ENCODE measurements at places on chromosomes 6 and 20. TPM values are rescaled to one million over a fixed set of nuclear protein-coding genes. Genes with fewer than 3 reads are reported as not detected.

DNA sequence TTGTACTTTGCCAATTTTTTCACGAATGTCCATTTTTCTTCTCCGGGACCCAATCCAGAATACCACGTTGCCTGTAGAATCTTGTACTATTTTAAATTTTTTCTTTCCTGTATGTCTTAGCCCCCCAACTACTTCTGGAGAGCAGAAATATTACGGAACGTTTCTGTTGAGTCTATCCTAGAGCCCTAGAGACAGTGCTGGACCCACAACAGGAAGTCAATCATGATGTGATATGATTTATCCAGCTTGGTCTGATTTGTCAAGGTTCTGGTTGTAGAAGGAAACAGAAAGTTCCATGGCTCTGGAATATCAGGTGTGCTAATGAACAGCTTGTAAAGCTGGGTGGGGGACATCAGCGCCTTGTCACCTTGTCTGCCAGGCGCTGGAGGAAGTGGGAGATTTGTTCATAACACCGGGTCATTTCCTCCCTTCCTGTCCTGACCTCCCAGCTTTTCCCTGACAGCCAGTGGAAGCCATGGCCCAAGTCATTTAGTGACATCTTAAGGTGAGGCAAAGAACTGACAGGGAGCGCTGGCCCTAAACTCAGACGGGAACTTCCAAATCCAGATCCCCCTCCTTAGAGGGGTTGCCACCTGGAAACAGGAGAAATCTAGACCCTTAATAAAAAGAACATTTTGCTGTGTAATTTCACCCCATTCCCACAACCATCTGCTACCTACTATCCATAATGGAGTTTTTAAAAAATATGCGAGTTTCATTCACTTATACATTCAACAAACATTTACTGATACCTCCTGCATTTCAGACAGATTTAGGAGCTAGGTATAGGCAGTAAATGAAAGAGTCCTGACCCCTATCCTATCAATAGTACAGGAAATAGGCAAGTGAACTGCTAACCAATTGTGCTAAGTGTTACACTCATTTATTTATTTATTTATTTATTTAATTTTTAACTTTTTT is 130.5 kb downstream of the ZFP64 start:
- no peak for DNase-seq

- DNase-seq: no peak
Measured at GRCh38 chr20:11497545-11497944, 420.1 kb upstream of the BTBD3 start.

DNA sequence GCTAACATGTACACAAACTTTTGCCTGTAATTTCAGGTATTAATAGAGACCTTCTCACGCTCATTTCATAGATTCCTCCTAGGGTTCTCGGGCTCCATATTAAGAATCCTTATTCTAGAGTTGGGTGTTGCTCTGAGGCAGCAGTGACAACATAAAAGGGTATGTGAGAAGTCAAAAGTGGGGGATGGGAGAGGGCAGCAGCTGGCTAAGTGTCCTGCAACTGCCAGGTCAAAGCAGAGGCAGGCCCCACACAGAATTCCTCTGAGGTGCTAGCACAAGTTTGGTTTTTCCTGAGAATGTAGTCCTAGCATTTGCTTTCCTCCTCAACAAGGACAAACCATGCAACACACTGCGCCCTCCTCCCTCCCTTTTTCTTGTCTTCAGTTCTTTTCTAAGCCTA is 4.6 kb downstream of the NSFL1C start:
- no peak for DNase-seq

OR2J3 gene
- not detected for total RNA-seq

- DNase-seq: no peak
Measured at GRCh38 chr6:139965393-139965792, 590.9 kb upstream of the CITED2 start.

MEI4 gene
- not detected for total RNA-seq

HSPA12B gene
- not detected for total RNA-seq

PGC gene
- total RNA-seq: not detected

- DNase-seq: peak; percentile 96
Measured at GRCh38 chr20:50931306-50932015, at the start of gene ADNP. Gene ADNP (minus strand): TSS chr20:50931437. CDS start chr20:50903996, 27,441 bp downstream.

GRCh38 chr20:61644378-61645076 is 392.5 kb downstream of the CDH4 start:
- no peak for DNase-seq

GRCh38 chr20:8152847-8153246 is 20.8 kb downstream of the PLCB1 start:
- no peak for DNase-seq

TJAP1 gene
- total RNA-seq: 26.7 TPM

- no peak for DNase-seq
Measured at GRCh38 chr20:35854713-35855348, 83.0 kb downstream of the PHF20 start.

DNA sequence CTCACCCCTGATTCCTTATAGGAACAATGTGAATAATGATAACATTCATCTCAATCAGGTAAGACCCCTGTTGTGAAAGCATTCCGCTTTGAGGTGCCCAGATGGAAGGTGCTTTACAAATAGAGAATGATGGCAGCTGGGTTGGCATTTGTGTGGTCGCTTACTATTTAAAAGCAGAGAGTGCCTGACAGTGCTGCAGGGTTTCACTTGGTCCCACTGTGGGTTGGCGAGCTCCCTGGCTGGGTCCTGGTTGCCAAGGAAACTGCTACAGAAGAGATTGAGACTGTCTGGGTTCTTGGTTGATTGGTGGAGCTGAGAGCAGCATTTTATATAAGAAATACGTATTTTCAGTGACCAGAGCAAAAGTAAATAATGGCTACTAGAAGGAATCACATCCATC is 207.2 kb upstream of the KCNQ5 start:
- no peak for DNase-seq

GRCh38 chr20:58555078-58555765 is 40.0 kb upstream of the APCDD1L start:
- no peak for DNase-seq

- no peak for DNase-seq
Measured at GRCh38 chr20:25476106-25477013, 68.9 kb downstream of the GINS1 start.

PMEPA1 gene
- total RNA-seq: 5.9 TPM

DNA sequence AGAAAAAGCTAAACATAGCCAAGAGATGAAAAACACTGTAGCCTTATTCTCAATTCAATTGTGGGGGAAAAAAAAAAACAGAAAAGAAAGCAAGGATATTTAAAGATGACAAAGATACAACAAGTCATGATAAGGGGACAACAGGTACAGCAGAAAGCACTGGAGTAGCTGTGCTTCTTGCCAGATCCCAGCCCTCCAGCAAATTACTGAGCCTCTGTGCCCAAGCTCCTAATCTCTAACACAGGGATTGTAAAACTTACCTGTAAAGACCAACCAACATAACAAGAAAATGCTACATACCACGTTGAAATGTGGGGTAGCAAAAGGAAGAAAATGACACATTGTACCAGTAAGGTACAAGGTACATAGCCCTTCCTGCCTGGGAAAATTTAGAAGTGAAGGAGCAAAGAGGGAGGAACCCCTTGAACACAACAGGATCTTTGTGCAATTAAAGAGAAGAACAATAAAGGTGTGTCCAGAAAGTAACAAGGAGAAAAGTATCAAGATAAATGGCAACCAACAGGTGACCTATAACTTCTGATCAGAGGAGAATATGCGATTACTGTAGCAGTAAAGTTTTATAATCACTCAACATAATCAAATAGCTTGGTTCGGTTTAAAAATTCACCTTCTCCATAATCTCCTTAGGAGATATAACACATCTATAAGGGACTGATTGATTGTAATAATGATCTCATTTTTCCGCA is 30.6 kb downstream of the PREP start:
- DNase-seq: no peak

DNA sequence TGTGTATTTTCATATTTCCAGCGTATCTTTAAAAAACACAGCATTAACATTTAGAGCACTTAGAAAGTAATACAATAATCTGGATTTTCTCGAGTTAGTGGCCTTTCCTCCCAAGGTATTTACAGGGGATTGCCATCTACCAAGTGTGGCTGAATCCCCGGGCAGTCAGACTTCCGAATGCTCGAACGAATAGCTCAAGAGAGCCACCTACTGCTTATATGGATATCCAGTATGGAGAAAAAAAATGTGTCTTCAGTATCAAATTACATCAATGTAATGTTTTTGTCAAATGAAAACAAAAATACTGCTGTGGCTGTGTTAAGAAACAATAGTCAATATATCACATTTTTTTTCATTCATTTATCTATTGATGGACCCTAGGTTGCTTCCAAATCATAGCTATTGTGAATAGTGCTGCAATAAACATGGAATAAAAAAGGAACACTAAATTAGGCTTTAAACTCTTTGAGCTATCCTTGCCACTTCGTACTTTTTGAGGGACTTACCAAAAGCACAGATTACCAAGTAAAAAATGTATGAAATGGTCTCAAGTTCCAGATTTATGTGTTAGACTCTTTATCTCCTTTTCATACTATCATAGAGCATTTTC is 654.5 kb upstream of the PTCHD4 start:
- DNase-seq: no peak

MYMX gene
- not detected for total RNA-seq

LTB gene
- 32.6 TPM for total RNA-seq

DNA sequence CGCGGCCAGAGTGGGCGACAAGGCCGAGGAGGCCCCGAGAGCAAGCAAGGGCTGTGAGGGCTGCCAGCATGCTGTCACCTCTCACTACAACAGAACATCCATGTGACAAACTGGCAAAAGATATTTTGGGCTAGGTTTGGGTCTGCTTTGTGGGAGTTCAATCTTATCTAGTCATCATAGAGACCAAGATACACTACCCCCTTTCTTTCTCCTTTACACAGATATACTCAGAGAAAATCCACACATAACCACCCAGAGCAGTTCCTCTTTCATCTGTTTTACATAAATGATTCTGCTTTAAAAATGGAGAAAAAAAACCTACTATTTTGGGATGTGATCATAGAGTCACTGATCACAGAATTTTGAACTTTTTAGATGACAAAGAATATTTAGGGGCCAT is 16.8 kb downstream of the SOX4 start:
- DNase-seq: no peak

DNA sequence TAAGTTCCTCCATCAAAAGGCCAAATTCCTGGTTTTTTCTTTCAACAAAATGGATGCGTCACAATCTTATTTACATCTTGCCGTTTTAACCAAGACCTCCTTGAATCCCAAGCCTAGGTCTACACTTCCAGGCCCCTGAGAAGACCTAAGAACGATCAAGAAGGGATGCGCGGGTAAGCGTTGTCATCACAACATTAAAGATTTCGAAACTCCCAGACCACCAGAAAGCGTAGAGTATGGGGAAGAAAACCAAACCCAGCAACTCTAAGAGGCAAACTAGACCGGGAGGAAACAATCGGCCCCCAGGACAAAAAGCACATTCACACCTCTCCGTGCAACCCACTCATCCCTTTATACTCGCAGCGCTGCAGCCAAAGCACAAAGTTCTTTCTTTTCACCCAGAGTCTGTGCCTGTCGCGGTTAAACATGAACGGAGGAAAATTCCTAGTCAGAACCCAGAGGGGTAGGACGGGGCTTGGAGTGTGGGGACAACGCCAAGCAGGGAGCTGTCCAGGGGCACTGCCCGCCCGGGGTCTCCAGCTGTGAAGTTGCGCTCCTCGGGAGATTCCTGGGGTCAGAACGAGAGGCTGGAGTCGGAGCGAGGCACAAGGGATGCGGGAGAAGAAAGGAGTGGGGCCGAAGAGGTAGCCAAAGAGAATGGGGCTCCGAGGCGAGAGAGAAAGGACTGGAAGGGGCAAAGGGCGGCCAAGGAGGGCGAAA is 725 bp downstream of the OSER1 start:
- peak; percentile 37 for DNase-seq

WFDC12 gene
- not detected for total RNA-seq

ARID1B gene
- 189 TPM for total RNA-seq

DNA sequence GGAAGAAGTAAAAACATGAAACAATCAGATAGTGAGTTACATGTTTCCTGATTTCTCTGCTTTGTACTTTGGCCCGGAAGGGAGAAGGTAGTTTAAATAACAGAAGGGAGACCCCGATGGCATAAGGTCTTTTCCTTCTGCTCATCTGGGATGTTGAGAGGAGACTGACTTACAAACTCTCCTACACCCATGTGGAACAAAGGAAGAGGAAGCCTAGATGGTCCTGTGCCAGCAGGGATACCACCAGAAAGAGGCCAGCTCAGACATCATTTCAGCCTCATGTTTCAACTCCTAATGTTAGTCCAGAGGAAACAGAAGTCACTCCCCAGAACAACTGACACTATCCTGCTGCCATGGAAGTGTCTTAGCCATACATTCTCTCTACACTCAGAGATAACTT is 250.7 kb upstream of the NOX3 start:
- no peak for DNase-seq

DNA sequence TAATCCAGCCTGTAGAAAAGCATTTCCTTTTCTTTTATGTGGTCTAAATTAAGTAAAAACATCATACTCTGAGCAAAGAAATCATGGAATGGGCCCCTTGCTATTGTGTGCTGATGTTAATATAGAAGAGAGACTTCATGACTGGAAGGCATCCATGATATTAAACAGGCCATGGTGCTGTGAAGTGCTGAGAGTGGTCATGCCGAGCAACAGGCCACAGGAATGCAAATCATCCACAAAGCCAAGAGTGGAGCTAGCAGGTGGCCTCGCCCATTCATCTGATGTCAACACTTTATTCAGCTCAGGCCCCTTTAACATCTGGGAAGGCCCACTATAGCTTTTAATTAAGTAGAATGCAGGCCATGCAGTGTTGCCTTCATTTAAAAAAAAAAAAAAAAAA is 115.2 kb upstream of the HMGCLL1 start:
- DNase-seq: no peak

STXBP5 gene
- total RNA-seq: 43.9 TPM

GRCh38 chr6:87747646-87748045 is 45.6 kb upstream of the AKIRIN2 start:
- no peak for DNase-seq

DNA sequence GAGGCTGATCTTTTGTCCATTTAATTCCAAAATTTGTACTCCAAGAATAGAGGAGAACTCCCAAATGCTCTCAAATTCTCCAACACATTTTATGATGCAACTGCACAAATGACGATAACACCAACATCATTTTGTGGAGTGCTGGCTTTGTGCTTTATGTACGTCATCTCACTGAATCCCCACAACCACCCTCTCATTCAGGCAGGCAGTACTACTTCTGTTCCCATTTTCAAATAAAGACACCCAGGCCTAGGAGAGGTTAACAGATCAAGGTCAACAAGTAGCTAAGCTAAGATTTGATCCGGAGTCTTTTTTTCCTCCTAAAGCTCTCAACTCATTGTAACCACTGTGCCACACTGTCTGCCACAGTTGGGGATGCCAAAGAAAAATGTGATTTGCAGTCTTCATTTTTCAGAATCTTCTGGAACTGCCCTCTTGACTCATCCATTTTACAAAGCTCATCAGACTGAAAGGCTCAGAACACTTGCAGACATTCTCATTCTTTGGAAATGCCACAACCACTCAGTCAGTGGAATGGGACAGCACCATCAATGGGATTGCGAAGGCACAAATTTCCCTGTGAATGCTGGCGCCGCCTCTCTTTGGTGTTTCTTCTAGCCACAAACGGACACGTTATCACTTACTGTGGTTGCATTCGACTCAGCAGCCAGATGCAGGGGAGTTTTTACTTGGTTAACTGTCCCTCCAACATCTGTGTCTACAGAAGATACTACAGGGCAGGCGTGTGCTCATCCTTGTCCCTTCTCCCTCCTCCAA is 184.4 kb downstream of the GJA10 start:
- no peak for DNase-seq

GRCh38 chr6:42742116-42742894 is 3.6 kb downstream of the TBCC start:
- DNase-seq: no peak

All from natural killer cell (primary cell).